Caki2 (cell line): ENCODE measurements at places on chromosomes 1 and 21. TPM values are rescaled to one million over a fixed set of nuclear protein-coding genes. Genes with fewer than 3 reads are reported as not detected.

The C1orf116 gene
- 1.7 TPM in 2 replicates for total RNA-seq

DNA sequence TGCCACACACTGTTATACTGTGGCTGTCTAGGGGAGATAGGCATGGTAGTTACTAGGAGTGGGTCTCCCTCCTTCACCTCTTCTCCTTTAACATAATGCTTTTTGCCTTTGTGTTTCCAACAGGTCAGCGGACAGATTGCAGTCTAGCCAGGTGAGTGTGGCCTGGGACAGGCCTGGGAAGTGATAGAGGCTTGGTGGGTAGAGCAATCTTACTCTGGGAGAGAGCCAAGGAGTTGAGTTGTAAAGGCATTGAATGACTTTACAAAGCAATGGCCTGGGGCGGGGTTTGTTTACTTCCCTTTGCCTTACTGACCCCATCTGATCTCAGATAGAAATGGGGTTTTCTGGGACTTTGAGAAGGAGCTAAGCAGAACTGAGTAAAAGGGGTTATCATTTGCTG, 51.0 kb upstream of the IKBKE start:
- DNase-seq, result no peak

GRCh38 chr1:19010995-19011844, 54.7 kb upstream of the IFFO2 start:
- peak; percentile 95 for DNase-seq

- DNase-seq, result no peak
Measured at GRCh38 chr1:200374569-200375295, 35.1 kb downstream of the ZNF281 start.

DNA sequence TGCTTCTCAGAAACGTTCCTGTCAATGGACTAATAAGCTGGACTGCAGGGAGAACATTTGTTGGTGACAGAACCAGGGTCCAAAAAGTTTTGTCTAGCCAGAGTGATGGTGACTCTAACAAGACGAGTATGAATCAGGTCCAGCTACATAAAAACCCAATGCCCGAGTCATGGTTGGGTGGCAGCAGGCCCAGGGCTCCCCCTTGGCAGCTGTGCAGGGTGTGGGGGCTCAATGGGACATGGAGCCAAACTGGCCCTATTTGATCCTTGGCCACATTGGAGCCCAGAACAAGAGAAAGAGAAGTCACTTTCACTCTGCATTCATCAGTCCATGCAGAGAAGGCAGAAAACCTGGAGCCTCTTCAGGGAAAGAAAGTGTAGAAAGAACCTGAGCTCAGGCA, 37.9 kb upstream of the TENT5C start:
- DNase-seq, result no peak

The CHRNB2 gene
- total RNA-seq, result 0.03 TPM in 1 of 2 replicates, not detected in the other

The TGFB2 gene
- total RNA-seq, result 17.2 and 21.8 TPM in 2 replicates

GRCh38 chr1:151542710-151543129, 2.6 kb downstream of the TUFT1 start:
- DNase-seq, result peak; percentile 70

The S100A7A gene
- not detected in 2 replicates for total RNA-seq

- DNase-seq, result no peak
Measured at GRCh38 chr1:177471244-177471643, 300.5 kb downstream of the BRINP2 start.

The TNFRSF9 gene
- total RNA-seq, result 0.35 and 0.41 TPM in 2 replicates

DNA sequence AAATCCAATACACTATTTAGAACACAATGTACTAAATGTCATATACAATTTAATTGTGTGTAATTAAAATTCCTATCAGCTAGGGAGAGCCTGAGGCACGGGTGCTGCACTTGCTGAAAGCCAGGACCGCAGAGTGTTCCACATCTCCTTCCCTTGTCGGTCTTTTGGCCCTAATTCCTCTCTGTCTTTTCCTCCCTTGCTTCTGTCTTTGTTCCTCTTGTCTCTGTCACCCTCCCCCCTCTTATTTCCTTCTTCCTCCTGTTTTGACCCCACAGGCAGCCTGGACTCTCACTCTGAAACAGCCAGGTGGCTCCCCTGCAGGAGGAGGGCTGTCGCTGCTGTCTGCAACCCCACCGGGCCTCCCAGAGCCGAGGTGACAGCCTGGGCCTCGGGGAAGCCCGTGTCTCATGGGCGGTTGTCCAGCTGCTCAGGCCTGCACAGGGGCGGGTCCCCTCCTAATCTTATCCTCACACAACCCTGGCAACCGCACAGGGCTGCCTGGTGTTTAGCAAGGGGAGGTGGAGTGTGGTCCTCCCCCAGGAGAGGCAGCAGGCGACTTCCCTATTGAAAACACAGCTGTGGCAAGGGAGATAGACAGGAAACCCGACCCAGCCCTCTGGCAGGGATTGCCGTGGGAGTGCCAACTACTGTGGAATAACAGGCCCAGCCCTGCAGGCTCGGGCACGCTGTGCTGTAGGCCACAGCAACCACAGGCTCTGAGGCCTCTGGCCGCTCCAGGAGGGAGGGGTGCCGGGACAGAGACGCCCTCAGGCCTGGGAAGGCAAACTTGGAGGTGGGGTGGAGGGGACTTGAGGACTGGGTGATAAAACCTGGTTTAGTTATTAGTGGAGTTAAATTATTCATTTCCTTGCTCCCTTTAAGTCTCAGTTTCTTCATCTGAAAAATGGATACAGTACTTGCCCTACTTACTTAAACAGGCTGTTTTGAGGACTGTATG, 68.8 kb upstream of the WDR26 start:
- DNase-seq, result peak; percentile 41

The PBXIP1 gene
- 19.2 and 33.0 TPM in 2 replicates for total RNA-seq

The DNAJC28 gene
- not detected in 2 replicates for total RNA-seq

GRCh38 chr1:211386921-211387320, 60.3 kb downstream of the TRAF5 start:
- DNase-seq, result no peak

- no peak for DNase-seq
Measured at GRCh38 chr1:194026422-194026821, 840.0 kb upstream of the B3GALT2 start.

- DNase-seq, result no peak
Measured at GRCh38 chr1:158117854-158118704, 62.6 kb upstream of the CD1D start.

- DNase-seq, result peak; percentile 74
Measured at GRCh38 chr1:16375521-16376340, 8.7 kb downstream of the SZRD1 start.

The ZFP69 gene
- 5.6 and 6.9 TPM in 2 replicates for total RNA-seq

- no peak for DNase-seq
Measured at GRCh38 chr1:11628767-11629166, 25.5 kb downstream of the FBXO2 start.

The DNAI4 gene
- 6.5 and 10.5 TPM in 2 replicates for total RNA-seq

The TMCC2 gene
- total RNA-seq, result 7.7 and 9.3 TPM in 2 replicates

DNA sequence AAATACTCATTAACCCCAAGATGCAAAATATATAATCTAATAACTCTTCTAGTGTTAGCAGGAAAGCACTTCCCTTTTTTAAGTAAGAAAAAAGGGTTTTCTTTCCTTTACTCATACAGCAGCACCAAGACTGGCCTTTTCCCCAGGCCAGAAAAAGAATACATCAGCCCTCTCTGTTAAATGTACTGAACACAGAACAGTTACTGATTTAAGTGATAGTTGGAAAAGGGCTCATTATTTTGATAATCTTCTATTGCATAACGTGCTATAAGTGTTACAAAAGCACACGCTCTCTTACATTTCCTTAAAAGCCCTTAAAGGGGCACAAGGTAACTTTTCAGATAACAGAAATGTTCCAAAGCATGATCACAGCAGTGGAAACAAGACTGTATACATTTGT, 142.9 kb downstream of the TIAM1 start:
- no peak for DNase-seq

The HTR6 gene
- not detected in 2 replicates for total RNA-seq

The KRTAP22-1 gene
- total RNA-seq, result not detected in 2 replicates

DNA sequence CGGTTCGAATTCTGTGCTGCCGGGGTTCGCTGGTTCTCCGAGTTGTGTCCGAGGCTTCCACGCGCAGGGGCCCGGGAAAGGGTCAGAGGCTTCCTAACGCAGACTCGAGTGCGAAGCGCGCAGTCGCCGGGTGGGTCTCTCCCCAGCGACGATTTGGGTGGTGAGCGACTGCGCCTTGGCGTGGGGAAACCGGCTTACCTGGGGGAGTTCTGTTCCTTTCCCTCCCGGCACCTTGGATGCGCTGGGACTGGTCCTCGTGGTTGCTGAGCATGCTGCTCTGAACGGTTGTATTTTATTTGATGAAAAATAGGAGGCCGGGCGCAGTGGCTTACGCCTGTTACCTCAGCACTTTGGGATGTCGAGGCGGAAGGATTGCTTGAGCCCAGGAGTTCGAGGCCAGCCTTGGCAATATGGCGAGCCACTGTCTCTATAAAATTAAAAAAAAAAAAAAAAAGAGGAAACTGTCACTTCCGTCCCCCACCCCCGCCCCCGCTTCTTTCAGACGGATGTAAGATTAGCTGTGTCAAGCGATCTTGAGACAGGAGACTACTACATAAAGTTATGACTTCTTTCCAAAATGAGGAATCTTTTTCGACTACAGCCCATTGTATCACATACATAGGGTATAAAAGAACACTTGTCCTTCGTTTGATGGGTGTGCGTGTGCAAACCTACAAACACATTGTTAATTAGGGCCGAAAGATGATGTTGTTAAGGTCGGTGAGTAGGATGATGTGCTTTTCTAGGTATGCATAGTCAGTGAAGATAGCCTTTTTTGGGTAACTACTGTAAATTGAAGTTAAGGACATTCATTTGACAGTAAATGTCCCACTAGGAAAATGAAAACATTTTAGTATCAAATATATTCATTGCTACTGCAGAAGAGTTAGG, at the start of gene CCDC18:
CCDC18 (plus strand) TSS at position 2 of the 891 bp plus-strand sequence. CDS start 2,638 bp downstream, outside the sequence.
- DNase-seq, result peak; percentile 68

- DNase-seq, result peak; percentile 63
Measured at GRCh38 chr21:40841524-40842196, 5.3 kb downstream of the DSCAM start.

GRCh38 chr1:93828367-93828755, 50.6 kb downstream of the DNTTIP2 start:
- DNase-seq, result no peak

The PAX7 gene
- total RNA-seq, result not detected in 2 replicates

DNA sequence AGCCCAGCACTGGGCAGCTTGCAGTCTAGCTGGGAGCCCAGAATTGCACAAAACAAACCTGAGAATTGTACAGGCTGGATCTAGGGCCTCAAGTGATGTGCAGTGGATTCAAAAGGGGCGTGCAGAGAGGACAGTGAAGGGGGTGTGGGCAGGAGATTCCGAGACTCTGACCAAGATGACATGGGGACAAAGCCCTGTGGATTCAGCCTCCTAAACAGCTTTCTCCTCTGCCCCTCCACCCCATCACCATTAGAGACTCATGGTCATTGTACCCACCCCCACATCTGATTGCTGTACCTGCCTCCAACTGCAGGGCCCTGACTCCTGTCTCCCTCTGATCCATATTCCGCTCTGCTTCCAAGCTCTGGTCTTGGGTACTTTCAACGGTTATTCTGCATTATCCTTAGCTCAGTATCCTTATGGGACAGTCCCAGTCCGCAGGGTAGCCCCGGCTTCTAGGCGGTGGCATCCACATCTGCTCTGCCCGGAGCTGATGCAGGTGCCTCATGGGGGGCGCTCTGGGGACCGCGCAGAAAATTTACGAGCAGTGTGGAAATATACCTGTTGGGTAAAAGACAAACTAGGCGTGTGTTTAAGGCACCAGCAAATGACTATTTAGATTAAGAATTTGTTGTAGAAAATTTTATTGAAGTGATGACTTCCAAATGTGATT, 1.7 kb upstream of the BMP8A start:
- DNase-seq, result no peak

GRCh38 chr1:169487561-169487960, 1.8 kb upstream of the SLC19A2 start:
- DNase-seq, result no peak

The CLIC4 gene
- 27.3 and 29.5 TPM in 2 replicates for total RNA-seq

The FCRL4 gene
- not detected in 2 replicates for total RNA-seq

DNA sequence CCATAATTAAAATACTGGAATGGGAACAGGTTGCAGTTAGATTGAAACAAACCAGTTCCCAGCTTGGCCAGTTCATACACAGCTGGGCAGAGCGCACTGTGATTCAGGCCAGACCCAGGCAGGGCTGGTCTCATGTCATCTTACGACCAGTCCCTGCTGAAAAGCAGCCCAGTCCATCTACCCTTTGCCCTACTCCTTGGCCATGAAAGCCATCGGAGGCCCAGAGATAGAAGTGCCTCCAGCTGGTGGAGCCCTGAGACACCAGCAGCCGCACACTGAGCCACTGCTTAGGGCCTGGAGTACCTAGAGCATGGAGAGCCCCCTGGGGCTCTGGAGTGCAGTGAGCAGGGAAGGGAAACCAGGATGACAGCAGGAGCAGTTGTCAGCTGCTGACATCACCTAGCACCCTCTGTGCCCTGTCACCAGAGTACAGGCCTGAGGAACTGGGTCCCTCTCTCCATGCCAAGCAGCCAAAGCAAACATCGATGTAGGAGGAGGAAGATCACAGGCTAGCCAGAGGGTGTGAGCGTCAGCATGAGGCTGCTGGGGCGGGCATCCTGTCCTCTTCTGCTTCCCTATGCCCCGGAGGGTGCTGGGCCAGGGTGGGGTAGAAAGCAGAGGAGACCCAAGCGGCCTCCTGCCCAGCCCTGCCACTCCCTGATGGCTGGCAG, 34.2 kb upstream of the TMEM125 start:
- DNase-seq, result no peak

- peak; percentile 50 for DNase-seq
Measured at GRCh38 chr1:184075055-184076029, 23.8 kb downstream of the TSEN15 start.

The RPS6KA1 gene
- 37.8 and 68.1 TPM in 2 replicates for total RNA-seq

The KLF17 gene
- total RNA-seq, result not detected in 2 replicates

The PTPN14 gene
- 22.9 and 33.0 TPM in 2 replicates for total RNA-seq

DNA sequence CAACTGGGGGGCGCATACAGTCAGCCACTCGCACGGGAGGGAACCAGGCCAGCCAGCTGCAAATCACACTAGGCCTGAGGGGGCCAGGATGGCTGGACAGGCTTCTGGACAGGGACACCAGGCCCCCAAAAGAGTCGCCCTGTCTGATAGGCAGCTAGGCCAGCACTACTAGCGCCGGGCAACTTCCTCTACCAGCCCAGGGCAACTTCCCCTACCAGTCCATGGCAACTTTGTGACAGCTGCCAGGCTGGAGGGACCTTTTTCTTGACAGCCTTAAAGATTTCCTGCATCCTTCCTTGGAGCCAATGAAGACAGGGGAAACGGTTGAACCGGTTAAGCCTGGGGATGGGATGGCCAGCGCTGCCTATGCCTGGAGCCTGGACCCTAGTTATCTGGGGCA, 5.1 kb downstream of the IFFO2 start:
- no peak for DNase-seq

- DNase-seq, result no peak
Measured at GRCh38 chr1:184865831-184866230, 108.5 kb downstream of the NIBAN1 start.

GRCh38 chr1:43707190-43708001, at the start of gene ST3GAL3:
Gene ST3GAL3, plus strand, starts transcription at chr1:43707536. Its CDS starts 28,727 bp downstream, at chr1:43736263.
- DNase-seq, result peak; percentile 80

The NPL gene
- 0.14 and 0.17 TPM in 2 replicates for total RNA-seq

The TLR5 gene
- 0.64 TPM in 1 of 2 replicates, not detected in the other for total RNA-seq

- no peak for DNase-seq
Measured at GRCh38 chr1:53411541-53412152, 47.6 kb upstream of the DMRTB1 start.
